ENCODE measurements at places on chromosomes 1 and 21. TPM values are rescaled to one million over a fixed set of nuclear protein-coding genes. Genes with fewer than 3 reads are reported as not detected.

GRCh38 chr1:240687820-240688219 lies 75.9 kb upstream of the GREM2 start:
- no peak for DNase-seq

The CD34 gene
- total RNA-seq: 0.42 TPM

- no peak for DNase-seq
Measured at GRCh38 chr1:70919706-70920323, 127.8 kb downstream of the PTGER3 start.

DNA sequence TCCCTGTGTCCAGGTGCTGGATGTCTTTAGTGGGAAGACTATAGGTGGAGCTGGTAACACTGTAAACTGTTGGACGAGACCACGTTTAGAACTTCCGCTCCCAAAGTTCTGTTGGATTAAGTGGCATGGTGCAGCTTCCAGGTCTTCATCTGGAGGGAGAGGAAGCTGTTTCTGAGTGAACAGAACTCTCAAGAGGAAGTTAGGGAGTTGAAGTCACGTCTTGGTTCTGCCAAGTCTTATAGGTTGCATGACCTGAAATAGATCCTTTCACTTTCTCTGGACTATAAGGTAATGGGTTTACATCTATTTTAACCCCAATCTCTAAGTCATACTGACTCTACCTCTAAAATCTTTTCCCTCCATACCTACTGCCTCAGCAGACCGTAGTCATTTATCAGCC lies 97.4 kb upstream of the TNR start:
- DNase-seq: no peak

The NPPA gene
- not detected for total RNA-seq

Data from HFFc6 (cell line).